ENCODE measurements at places on chromosomes 13 and 19.

DNA sequence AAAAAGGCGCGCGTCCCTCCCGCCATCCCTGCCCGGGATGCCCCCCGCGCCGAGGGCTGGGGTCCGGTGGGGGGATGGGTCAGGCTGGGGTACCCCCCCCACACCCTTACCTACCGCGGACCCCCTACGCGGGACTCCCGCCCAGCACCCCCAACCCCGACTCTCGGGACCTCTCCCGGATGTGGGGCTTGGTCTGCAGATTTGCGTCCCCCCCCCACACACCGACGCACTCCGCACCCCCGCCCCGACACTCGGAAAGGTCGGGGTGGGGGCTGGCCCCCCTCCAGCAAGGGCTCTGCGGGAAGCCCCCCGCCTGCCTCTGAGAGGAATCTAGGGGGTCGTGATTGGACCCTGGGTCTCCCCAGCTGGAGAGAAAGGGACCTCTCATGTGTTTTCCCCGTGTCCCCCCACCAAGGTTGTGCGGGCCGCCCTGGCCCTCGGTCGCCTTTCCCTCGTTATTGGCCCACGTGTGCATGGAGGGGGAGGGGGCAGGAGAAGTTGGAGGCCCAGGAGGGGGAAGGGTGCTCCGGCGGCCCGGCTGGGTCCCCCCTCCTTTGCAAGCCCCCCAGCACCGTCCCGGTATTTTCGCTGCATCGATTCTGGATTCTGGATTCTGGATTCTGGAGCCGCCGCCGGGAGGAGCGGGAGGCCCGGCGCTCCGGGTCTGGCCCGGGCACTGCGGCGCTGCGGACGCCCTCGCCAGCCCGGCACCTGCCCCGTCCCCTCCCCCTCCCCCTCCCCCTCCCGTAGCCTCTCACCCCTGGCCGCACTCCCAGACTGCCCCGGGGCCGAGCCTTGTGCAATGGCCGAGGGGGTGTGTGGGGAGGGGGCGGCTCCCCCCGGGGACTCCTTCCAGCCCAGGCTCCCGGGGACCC, 607 bp downstream of the NFIC start:
- DNase-seq: no peak

GRCh38 chr19:3108775-3109174, 14.6 kb downstream of the GNA11 start:
- peak; percentile 56 for DNase-seq

GRCh38 chr19:10379880-10380312, 476 bp downstream of the TYK2 start:
- DNase-seq: no peak

DNA sequence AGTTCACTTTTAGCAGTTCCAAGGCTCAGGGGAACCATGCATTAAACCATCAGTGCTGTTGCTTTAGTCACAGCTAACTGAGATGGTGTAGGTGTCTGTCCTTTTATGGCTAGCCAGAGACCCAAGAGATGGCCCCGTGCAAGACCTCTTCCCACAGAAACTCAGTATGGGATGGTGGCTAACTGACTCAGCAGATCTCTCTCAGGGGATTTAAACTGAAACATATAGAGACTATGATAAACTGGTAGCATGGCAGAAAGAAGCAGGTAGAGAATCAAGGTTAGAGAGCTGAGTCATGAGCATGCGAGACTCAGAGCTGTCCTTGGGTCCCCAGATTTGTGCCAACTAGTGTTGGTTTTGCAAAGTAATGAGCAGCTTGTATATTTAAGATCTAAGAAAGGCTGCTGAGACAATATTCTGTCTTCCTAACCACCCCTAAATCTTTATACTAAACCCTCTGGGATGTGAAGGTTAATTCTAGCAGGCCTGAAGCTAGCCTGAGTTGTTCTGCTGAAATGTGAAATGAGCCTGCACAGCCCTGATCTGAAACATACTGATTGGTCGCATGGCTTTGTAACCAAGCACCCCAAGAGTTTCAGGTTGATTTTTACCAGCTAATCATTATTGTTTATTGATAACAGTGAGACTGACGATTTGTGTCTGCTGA, 6.5 kb upstream of the SCEL start:
- no peak for DNase-seq

- no peak for DNase-seq
Measured at GRCh38 chr13:55214841-55215345, 1925.8 kb upstream of the PRR20A start.

GRCh38 chr19:29796173-29796573, 15.6 kb upstream of the CCNE1 start:
- DNase-seq: no peak

DNA sequence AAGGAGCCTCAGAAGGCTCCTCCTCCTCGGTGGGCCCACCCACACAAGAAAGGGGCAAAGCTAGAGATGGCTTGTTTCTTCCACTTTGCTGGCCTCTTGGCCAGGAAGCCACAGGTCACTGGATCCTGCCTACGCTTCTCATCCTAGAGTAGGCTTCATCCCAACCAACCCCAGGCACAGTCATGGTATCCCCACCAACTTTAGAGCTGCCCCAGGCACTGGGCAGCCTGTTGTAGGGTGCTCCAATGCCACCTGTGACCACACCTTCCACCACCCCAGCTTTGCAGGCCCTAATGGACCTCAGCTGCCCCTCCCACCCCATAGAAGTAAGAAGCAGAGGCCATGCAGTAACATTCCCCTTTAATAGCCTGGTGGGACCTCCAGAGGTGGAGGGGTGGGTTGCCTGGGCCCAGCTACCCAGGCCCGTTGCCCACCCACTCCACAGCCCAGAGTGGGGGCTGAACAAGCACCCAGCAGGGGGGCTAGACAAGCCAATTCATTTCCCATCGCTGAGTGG, 522 bp upstream of the CHMP2A start:
- no peak for DNase-seq

GRCh38 chr13:67917291-67917987, 687.3 kb upstream of the PCDH9 start:
- DNase-seq: no peak

DNA sequence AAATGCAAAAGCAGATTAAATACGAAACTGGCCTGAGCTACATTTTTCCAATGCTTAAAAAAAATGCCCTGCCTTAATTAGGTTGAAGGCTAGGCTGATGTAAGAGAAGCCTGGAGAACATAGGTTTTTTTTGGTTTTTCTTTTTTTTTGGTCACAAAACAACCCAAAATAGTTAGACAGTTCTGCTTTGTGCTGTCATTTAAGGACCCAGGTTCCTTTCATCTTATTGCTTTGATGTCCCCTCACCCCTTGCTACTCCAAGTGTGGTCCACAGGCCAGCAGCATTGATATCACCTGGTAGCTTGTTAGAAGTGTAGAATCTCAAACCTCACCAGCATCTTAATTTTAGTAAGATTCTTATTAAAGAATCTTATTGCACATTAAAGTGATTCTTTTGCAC, 14.4 kb downstream of the TDRD3 start:
- DNase-seq: no peak

DNA sequence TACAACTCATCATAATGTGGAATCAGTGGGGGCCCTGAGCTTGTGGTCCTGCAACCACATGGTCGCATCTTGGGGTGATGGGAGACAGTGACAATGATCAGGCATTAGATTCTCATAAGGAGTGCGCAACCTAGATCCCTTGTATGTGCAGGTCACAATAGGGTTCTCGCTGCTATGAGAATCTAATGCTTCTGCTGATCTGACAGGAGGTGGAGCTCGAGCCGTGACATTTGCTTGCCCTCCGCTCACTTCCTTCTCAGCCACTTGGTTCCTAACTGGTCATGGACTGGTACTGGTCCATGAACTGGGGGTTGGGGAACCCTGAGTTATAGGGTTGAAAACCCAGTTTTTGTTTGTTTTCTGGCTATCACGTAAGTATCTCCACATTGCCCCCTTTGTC, 1290.9 kb upstream of the ATXN8OS start:
- DNase-seq: no peak

- DNase-seq: no peak
Measured at GRCh38 chr19:18894254-18895037, 1.5 kb downstream of the CERS1 start.

- DNase-seq: no peak
Measured at GRCh38 chr19:34983786-34984185, 16.3 kb upstream of the GRAMD1A start.

- DNase-seq: no peak
Measured at GRCh38 chr13:26112843-26113242, 61.0 kb upstream of the SHISA2 start.

DNA sequence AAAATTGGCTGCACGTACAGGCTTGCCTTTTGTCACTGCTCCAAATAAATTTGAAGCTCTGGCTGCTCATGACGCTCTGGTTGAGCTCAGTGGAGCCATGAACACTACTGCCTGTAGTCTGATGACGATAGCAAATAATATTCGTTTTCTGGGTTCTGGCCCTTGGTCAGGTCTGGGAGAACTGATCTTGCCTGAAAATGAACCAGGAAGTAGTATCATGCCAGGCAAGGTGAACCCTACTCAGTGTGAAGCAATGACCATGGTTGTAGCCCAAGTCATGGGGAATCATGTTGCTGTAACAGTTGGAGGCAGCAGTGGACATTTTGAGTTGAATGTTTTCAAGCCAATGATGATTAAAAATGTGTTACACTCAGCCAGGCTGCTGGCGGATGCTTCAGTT, 16.1 kb upstream of the AKAP11 start:
- DNase-seq: no peak

DNA sequence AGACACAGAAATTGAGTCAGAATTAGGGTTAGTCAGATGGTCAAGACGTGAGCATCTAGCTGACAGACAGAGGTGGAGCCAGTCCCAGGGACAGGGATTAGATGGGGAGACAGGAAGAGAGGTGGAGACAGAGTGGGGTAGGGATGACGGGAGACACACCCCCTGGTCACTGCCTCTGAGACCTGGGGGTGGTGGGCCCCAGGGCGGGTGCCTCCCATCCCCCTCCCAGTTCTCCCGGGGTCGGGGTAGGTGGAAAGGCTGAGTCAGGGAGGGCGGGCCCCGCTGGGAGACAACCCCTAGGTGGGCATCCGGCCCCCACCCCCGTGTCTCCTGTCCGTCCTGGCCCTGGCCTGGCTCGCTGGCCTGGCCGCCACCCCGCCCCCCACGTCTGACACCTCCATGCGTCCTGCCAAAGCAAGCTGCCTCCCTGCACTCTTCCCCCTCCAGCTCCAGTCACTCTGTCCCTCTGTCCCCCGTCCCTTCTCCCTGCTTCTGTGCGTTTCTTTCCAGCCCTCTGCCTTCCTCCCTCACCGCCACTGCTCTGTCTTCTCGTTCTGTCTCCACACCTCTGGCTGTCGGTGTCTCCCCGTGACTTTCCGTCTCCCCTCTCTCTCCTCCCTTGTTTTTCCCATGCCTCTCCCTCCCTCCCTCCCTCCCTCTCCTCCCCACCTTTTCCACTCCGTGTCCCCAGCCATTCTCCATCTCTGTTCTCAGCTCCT, 15.1 kb downstream of the CCDC97 start:
- DNase-seq: peak; percentile 42

- no peak for DNase-seq
Measured at GRCh38 chr13:44063881-44064280, 184.2 kb downstream of the LACC1 start.

DNA sequence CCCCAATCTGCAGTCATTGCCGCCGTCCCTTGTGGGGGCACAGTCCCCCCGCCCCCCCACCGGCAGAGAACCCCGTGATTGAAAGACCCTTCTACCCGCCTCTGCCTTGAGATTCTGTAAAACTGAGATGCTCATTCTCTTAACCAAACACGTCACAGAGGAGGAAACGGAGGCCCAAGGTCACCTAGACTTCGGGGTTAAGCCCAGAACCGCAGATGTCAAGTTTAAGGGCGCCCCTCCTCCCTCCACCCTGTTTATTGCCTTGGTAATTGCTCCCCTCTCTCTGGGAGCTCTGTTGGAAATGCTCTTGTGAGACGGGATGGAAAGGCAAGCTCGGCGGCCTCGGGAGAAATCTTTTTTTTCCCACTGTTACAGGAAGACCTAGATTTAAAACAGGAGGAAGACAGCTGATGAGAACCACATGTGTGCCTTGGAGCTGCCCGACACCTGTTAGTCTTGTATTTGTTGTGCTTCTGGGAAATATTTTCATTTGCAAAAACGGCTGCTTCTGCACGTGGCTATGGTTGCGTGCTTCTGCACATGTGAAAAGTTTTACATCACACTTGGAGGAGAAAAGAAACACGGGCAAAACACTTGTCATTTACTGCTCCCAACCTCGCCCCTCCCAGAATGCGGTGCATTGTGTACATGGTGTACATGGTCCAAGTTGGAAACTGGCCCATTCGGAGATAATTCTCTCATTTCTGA, 1.1 kb upstream of the MED26 start:
- DNase-seq: no peak

GRCh38 chr19:3154957-3155736, 19.3 kb downstream of the GNA15 start:
- peak; percentile 50 for DNase-seq

- DNase-seq: no peak
Measured at GRCh38 chr13:95184317-95184716, 116.9 kb downstream of the ABCC4 start.

GRCh38 chr13:24892829-24893228, 128.9 kb downstream of the RNF17 start:
- DNase-seq: no peak

- no peak for DNase-seq
Measured at GRCh38 chr13:111853721-111854120, 213.2 kb upstream of the SOX1 start.

DNA sequence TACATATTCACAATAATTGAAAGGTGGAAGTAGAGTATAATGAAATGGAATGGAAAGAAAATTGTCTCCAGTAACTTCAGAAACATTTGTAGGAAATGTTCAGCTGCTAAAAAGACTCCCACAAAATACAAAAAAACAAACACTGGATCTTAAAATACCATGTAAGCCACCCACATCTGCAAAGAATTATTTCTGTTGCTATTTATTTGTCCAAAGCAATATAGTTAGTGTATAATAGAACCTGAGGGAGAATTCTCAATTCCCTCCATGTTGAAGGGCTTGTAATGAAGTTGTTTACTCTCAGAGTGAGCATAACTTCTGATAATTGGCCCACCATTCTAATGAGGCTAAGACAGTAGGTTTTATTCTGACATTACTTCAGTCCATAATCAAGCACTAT, 37.4 kb upstream of the KLF12 start:
- DNase-seq: no peak

GRCh38 chr19:16327911-16328823, 3.5 kb downstream of the KLF2 start:
- peak; percentile 20 for DNase-seq

DNA sequence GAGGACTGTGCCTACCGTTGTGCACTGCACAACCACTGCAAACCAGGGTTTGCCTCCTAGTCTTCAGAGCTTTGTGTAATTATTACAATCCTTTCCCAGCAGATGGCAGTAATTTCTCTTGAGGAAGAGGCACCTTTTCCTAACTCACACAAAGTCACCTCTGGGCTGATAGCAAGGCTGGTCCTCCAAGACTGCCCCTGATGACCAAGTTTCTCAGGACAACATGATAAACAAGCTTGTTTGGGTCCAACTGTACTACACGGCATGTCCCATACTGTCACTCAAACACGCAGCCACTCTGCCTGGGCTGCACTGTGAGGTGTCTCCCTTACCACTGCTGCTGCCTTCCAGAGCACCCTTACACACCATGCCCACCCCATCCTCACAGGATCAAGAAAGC, 39.3 kb downstream of the RFXAP start:
- DNase-seq: no peak

GRCh38 chr19:54338521-54338920, 441 bp downstream of the LILRA4 start:
- no peak for DNase-seq

- no peak for DNase-seq
Measured at GRCh38 chr13:99287551-99287950, 19.6 kb downstream of the GPR183 start.

All from stimulated activated CD8-positive, alpha-beta memory T cell treated with anti-CD3 and anti-CD28 coated beads, Interleukin-12 subunit alpha, Interleukin-12 subunit beta, amount 100 ng/mL, for 4 hours (primary cell).